ENCODE measurements at places on chromosomes 1 and 21. TPM values are rescaled to one million over a fixed set of nuclear protein-coding genes. Genes with fewer than 3 reads are reported as not detected.

DNA sequence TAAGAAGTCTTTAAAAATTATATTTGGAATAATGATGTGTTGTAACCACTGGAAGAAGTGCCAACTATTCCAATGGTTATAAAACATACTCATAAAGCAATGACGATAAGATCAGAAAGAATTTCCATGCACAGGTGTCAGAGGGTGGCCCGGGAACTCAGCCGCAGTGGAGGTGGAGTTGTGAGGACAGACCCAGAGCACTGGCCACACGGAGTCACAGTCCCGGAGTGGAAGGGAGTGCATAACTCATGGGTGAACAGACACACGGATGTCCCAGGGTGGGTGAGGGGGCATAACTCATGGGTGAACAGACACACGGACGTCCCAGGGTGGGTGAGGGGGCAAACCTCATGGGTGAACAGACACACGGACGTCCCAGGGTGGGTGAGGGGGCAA is 2.5 kb downstream of the KRTAP10-4 start:
- H3K27me3 ChIP-seq: peaks cover 70% of the 10 kb centered on the region
- no peak overlapping the region for H3K27ac ChIP-seq
- H3K4me3 ChIP-seq: no peak overlapping the region
- peaks cover 8% of the 10 kb centered on the region for H3K36me3 ChIP-seq
- DNase-seq: no peak
- H3K4me1 ChIP-seq: peaks cover 19% of the 10 kb centered on the region

DNA sequence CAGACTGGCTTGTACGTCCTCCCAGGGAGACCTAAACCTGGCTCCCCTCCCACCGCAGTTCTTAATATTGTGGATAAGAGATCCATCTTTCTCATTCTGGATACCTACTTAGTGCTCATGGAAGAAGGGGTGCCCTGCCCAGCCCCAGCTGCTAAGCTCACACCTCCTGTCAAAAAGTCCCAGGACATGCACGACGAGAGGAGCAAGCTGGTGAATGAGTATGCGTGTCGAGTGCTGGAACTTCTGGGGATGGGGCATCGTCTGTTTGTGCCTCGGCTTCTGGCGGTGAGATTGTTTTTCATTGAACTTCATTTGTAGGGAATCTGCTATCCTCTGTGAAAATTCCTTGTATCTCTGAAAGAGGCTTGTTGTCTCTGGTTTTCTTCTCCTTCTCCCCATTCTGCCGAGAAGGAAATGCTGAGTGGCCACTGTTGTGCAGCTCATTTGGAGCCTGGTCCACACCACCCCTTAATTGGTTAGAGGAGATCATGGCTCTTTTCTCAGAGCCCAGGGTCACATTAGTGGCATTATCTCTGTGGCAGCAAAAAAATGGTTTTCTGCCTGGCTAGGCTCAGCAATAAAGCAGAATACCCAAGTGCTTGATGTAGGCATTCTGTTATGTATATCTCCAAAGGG is 199.4 kb upstream of the CACYBP start:
- H3K27me3 ChIP-seq: no peaks in the 10 kb centered on the region
- H3K27ac ChIP-seq: no peak overlapping the region
- no peaks in the 10 kb centered on the region for H3K36me3 ChIP-seq

DNA sequence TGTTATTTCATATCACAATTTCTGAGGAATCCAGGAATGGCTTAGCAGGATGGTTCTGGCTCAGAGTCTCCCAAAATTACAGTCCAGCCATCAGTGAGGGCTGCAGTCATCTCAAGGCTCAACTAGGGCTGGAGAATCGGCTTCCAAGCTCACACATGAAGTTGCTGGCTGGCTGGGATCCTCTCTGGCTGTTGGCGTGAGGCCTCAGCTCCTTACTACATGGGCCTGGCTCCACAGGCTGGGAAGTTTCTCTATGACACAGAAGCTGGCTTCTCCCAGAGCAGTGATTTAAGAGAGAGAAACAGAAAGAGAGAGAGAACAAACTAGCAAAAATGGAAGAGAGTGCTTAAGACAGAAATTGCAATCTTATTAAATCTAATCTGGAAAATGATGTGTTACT is 38.8 kb upstream of the RGS8 start:
- no peak for DNase-seq
- no peak overlapping the region for H3K4me3 ChIP-seq
- no peaks in the 10 kb centered on the region for H3K27me3 ChIP-seq
- no peaks in the 10 kb centered on the region for H3K36me3 ChIP-seq

DNA sequence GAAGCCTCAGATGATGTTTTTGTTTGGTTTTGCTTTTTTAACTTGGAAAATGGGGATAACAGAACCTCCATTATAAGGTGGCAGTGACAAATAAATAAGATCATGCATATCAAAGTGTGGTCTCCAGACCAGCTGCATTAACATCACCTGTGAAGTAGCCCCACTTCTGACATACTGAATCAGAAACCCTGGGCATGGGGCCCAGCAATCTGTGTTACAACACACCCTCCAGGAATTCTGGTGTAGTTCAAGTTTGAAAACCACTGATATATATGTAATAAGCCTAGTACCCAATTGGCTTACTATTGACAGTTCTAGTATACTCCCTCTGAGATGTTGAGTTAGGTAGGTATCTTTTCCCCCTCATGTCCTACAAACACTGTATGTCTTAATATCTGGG is 24.1 kb upstream of the RNF19B start:
- peak overlapping the region; percentile 91 for H3K27ac ChIP-seq
- H3K4me3 ChIP-seq: peak overlapping the region; percentile 30
- no peaks in the 10 kb centered on the region for H3K27me3 ChIP-seq
- peaks cover 41% of the 10 kb centered on the region for H3K36me3 ChIP-seq
- peaks cover 44% of the 10 kb centered on the region for H3K4me1 ChIP-seq

DNA sequence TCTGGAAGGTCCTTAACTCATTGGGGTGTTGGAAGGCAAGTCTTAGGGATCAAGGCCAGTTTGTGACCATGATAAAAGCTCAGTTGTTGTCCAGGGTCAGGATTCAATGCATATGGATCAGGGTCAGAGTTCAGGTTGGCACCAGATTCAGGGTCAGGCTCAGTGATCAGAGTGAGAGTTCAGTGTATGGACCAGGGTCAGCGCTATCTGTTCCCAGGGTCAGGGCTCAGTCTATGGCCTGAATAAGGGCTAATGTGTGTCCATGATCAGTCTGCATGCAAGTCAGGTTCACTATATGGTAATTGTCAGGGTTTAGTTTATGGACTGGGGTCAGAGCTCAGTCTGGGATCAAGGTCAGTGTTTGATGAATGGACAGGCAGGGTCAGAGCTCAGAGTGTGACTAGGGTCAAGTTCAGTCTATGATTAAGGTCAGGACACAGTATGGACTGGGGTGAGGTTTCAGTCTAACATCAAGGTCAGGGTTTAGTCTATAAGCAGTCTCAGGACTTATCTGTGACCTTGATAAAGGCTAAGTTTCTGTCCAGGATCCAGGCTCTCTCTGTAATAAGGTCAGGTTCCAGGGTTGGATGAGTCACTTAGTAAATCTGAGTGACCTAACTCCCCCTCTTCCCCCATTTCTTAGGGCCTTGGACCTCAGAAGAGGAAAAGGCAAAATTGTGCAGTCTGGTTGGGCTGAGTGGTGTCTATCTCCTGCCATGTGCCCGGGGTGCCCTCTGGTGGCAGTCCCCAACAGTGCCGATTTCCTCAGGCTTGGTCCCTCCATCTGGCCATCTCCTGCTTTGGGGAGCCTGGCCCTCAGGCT is 23.8 kb downstream of the KNCN start:
- peaks cover 5% of the 10 kb centered on the region for H3K36me3 ChIP-seq
- no peak overlapping the region for H3K27ac ChIP-seq
- H3K4me1 ChIP-seq: peaks cover 55% of the 10 kb centered on the region
- peak; percentile 90 for DNase-seq
- H3K27me3 ChIP-seq: peaks cover 37% of the 10 kb centered on the region

DNA sequence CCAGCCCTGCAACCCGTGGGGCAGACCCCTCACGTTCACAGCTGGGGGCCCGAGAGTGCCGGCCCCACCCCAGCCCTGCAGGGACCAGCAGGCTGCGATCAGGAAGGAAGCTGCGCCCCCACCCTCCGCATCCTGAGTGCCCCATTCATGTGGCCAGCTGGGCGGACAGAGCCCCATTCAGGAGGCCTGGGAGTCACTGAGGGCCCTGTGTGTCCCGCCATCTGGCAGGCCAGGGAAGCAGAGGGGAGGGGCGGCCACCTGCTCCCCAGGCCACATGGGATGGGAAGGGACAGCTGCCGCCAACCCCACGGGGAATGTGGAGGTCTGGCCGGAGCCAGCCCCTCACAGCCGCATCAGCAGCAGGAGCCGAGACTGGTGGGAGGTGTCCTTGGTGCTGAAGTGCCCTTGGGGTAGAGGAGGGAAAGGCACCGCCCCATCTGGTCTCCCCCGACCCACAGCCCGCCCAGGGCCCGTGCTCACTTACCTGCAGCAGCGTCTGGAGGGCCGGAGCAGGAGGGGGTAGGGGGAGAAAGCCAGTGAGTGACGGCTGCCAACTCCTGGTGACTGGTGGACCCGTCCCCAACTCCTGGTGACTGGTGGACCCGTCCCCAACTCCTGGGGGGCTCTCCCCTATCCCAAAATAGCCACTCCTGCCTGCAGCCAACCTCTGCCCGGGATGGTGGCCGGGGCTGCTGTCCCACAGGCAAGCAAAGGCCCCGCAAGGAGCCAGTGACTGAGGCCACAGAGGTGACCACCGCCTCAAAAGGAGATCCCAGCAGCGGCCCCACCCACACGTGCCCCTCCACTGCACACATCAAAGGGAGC is 8.7 kb downstream of the ACAP3 start:
- no peak overlapping the region for H3K27ac ChIP-seq
- peaks cover 13% of the 10 kb centered on the region for H3K36me3 ChIP-seq
- no peak for DNase-seq
- no peaks in the 10 kb centered on the region for H3K4me1 ChIP-seq
- H3K4me3 ChIP-seq: no peak overlapping the region

- no peaks in the 10 kb centered on the region for H3K36me3 ChIP-seq
- DNase-seq: no peak
- no peak overlapping the region for H3K4me3 ChIP-seq
- no peak overlapping the region for H3K27ac ChIP-seq
- peaks cover 14% of the 10 kb centered on the region for H3K4me1 ChIP-seq
- H3K27me3 ChIP-seq: no peaks in the 10 kb centered on the region
Measured at GRCh38 chr1:230413061-230413460, 13.1 kb downstream of the PGBD5 start.

- H3K36me3 ChIP-seq: no peaks in the 10 kb centered on the region
- no peaks in the 10 kb centered on the region for H3K27me3 ChIP-seq
- no peak overlapping the region for H3K4me3 ChIP-seq
- peaks cover 25% of the 10 kb centered on the region for H3K4me1 ChIP-seq
Measured at GRCh38 chr1:58722967-58723366, 23.1 kb upstream of the MYSM1 start.

GRCh38 chr1:44377925-44378784 is 23.1 kb upstream of the ERI3 start:
- no peaks in the 10 kb centered on the region for H3K4me1 ChIP-seq
- peak; percentile 65 for DNase-seq
- H3K27ac ChIP-seq: no peak overlapping the region
- H3K36me3 ChIP-seq: no peaks in the 10 kb centered on the region
- H3K27me3 ChIP-seq: peaks cover 20% of the 10 kb centered on the region

GRCh38 chr1:201480231-201481003 is 11.4 kb upstream of the PHLDA3 start:
- peak overlapping the region; percentile 64 for H3K27ac ChIP-seq
- peak overlapping the region; percentile 63 for H3K4me3 ChIP-seq
- peaks cover 40% of the 10 kb centered on the region for H3K4me1 ChIP-seq
- peaks cover 25% of the 10 kb centered on the region for H3K36me3 ChIP-seq
- peak; percentile 95 for DNase-seq

DNA sequence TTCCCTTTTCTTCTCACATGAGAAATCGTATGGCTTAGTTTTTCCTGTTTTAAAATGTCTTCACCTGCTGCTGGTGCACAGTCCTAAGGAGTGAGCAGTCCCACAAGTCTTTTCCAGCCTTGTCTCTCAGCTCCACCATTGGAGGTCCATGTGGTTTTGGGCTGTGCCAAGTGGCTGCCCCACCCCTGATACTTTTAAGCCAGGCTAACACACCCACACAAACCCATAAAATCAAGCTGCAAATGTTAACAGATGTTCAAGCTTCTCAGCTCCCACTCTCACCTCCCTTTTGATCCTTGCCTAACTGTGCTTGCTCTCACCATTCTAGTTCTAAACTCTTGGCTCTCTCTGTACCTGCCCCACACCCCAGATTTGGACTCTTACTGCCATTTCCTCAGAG is 74.5 kb upstream of the COL24A1 start:
- H3K4me3 ChIP-seq: no peak overlapping the region
- no peak for DNase-seq
- no peaks in the 10 kb centered on the region for H3K4me1 ChIP-seq
- no peaks in the 10 kb centered on the region for H3K36me3 ChIP-seq
- H3K27me3 ChIP-seq: peaks cover 28% of the 10 kb centered on the region
- no peak overlapping the region for H3K27ac ChIP-seq

GRCh38 chr21:15062606-15062965 is 2.2 kb downstream of the NRIP1 start:
- H3K4me1 ChIP-seq: peaks cover 40% of the 10 kb centered on the region
- peak overlapping the region; percentile 72 for H3K4me3 ChIP-seq
- H3K27ac ChIP-seq: peak overlapping the region; percentile 95
- no peaks in the 10 kb centered on the region for H3K27me3 ChIP-seq

DNA sequence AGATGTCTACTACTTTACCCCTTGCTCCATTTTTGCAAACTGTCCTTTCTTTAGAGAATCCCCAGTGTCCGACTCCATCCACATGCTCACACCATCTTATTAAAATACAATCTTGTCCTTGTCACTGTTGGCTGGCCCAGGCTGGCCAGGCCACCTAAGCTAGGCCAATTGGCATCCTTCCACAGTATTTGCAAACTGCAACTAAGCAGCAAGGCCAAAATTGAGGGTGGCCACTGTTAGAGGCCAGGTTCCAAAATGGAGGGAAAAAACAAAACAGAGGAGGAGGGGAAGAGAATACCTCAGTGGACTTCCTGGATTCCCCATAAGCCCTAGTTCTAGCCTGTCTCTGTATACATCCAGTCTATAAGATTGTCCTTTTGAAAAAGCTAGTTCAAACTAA is 4.3 kb downstream of the FAM89A start:
- DNase-seq: no peak
- no peak overlapping the region for H3K4me3 ChIP-seq
- no peak overlapping the region for H3K27ac ChIP-seq
- H3K27me3 ChIP-seq: no peaks in the 10 kb centered on the region

DNA sequence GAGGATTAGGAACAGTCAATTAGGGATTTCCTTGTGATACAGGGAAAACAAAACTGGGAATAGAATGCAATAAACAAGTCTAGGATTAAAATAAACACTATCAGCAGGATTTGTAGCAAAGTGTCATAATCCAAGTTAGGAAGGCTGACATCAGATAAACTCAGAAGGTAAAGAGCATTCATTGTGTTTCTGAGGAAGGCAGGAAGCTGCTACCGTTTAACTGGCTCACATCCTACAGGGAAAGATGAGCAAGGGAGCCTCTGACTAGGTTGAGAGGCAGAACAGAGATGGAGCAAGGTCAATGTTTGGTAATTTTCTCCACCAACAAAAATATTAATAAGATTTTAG is 124.7 kb downstream of the POU2F1 start:
- no peak overlapping the region for H3K27ac ChIP-seq
- no peaks in the 10 kb centered on the region for H3K36me3 ChIP-seq
- H3K27me3 ChIP-seq: no peaks in the 10 kb centered on the region
- no peak for DNase-seq

GRCh38 chr1:207077470-207078377 is 10.9 kb upstream of the C4BPB start:
- H3K4me1 ChIP-seq: peaks cover 9% of the 10 kb centered on the region
- H3K27me3 ChIP-seq: no peaks in the 10 kb centered on the region
- no peak overlapping the region for H3K4me3 ChIP-seq
- peak; percentile 83 for DNase-seq

- DNase-seq: no peak
- no peak overlapping the region for H3K4me3 ChIP-seq
- no peaks in the 10 kb centered on the region for H3K27me3 ChIP-seq
- H3K36me3 ChIP-seq: no peaks in the 10 kb centered on the region
Measured at GRCh38 chr21:36122977-36123376, 11.9 kb upstream of the CBR3 start.

The GAS5 gene
- 367 TPM for total RNA-seq

The FASLG gene
- not detected for total RNA-seq

The CNR2 gene
- not detected for total RNA-seq

The USP48 gene
- 62.3 TPM for total RNA-seq

The ANKRD45 gene
- not detected for total RNA-seq

The GPR25 gene
- not detected for total RNA-seq

The AADACL4 gene
- total RNA-seq: not detected

Data from Calu3 (cell line).